ENCODE measurements at places on chromosomes 3 and 15.

- no peak for DNase-seq
Observed at GRCh38 chr15:66864086-66864830, 162.2 kb downstream of the SMAD6 start.

- DNase-seq, result no peak
Observed at GRCh38 chr3:187900993-187901755, 155.9 kb upstream of the BCL6 start.

DNA sequence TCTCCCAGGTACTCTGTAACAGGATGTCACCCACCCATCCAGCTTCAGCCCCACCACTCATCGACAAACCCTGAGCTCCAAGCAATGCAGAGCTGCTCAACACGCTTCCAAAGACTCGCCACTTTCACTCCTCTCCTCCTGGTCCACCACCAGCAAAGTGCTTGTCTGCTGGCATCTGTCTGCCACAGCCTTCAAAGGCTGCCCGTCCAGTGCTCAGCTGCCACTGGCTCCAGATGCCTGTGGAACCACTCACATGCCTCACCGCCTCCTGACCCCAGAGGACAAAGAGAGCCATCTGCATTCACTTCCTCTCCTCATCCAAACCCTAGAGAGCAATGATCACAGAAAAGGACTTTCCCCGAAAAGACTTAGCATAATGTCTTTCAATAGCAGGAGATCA is 109.5 kb upstream of the OCA2 start:
- DNase-seq, result no peak

DNA sequence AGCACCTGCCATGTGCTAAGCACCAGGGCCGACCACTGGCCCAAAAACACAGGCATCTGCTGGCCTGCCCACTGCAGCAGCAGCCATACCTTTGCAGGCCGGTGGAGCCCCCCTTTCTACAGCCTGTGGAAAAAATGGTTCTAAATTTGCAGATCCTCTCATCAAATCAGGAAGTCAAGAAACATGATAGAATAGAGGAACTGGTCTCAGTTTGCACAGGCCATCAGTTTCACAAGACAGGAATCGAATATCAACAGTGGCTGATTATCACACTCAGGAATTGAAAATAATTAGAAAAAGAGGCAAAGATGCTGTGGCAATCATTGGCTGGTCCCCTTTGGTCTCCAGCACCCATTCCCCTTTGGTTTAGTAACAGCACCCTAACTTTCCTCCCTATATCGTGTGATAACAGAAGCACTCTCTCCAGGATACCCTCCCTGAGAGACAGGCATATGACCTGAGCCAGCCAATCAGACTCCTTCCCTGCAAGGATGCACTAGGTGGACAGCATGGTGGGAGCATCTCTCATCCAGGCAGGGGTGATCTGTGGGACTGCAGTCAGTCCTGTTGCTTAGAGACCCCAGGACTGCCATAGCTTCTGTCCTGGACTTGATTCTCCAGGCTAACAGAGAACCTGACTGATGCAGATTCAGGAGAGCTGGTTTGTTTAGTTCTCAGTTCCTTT is 3.5 kb upstream of the PAK6 start:
- no peak for DNase-seq

GRCh38 chr15:36358094-36358493 is 221.3 kb upstream of the CDIN1 start:
- no peak for DNase-seq

DNA sequence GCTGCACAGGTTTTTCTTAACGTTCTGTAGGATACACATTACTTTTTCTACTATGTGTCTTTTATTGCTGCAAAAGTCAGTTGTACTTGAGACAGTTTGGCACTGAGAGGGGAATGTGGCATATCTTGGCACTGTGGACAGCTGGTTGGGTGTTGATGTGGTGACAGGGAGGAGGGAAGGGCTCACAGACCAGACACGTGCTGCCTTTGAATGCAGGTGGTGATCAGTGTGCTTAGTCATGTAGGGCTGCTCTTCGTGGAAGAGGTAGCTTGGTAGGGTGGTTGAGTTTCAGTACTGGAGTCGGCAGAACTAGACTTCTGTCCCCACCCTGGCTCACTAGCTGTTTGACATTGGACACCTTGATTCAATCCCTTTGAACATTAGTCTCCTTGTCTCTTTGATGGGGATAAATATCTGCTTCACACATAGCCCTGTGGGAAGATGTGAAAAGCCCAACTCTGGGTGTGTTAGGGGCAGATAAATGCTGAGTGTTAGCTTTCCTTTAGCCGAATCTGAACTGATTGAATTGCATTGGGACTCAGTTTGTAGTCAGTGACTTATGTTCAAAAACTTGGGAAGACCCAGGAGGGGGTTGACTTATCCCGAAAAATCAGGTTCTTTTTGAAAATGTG is 108.4 kb downstream of the PTPRG start:
- DNase-seq, result no peak

Measured in liver (tissue), 10 donors.